ENCODE measurements at places on chromosomes 12 and 14.

- no peak for DNase-seq
Measured at GRCh38 chr12:88417531-88417930, 162.7 kb downstream of the KITLG start.

- no peak for DNase-seq
Measured at GRCh38 chr14:22410497-22410896, 178.5 kb downstream of the DAD1 start.

- no peak for DNase-seq
Measured at GRCh38 chr14:86491743-86492142, 961.8 kb downstream of the FLRT2 start.

DNA sequence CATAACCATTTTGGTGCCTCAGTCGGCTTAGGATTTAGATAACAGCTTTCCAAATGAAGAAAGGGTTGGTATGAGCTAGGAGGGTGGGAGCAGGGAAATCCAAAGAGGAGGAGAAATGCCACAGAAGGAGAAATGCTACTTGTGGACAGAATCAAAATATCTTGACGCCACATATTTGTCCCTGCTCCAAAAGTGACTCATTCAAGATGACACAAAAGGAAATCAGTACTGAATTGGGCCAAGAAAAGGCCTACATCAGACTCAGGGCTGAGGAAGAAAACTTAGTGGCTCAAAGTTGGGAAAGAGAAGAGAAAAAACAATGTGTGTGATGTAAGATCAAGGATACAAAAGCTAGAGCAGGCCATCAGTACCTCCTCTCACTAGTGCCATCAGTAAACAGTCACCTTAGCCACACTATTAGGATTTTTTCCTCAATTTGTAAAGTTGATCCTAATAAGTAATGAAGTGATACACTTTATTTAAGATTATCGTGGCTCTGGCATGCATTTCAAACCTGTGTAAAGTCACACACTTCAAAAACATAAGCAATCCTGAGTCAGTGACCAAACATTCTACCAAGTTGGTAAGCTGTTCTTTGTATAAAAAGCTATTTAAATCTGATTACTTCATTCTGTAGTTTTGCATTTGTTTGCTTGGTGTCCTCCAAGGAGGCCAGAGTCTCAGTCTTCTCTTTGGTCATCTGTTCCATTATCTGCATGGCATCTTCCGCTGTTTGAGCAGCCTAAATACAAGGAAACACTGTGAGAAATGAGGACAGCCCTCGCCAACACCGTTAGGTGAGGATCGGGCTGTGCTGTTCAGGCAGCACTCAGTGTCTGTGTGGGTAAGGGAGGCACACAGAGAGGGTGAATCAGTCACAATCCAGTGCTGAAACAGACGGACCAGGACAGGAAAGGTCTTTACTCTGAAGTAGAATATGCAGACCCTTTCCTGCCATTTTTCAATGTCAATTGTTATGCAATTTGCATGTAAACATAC lies 52.6 kb upstream of the VPS33A start:
- DNase-seq: no peak
